Femur (tissue), 1 donor: ENCODE measurements at places on chromosomes 13 and 19.
A peak's percentile ranks its signal among the peaks of the same experiment; 100 is the strongest.

GRCh38 chr13:83798731-83799130 is 83.5 kb downstream of the SLITRK1 start:
- DNase-seq, result no peak

- DNase-seq, result no peak
Measured at GRCh38 chr19:37009871-37010270, 68.4 kb upstream of the ZNF420 start.

DNA sequence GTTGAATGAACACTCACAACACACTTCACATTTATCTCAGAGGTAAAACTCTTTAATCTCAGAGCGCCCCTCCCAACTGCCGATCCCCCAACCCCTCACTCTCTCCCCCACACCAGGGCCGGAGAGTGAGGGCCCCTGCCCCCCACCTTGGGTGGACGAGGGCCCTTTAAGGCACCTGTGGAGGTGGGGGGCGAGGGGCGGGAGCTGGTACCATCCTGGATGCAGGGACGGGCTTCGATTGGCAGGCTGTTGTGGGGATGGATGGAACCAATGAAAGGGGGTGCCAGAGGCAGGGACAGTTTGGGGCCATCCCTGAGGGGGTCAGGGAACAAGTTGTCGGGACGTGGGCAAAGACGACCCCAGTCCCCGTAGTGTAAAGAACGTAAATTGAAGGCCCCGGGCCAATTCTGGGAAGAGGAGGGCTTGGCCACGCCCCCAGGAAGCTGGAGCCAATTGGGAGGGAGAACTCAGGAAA is 1.7 kb upstream of the PNKP start:
- no peak for DNase-seq

DNA sequence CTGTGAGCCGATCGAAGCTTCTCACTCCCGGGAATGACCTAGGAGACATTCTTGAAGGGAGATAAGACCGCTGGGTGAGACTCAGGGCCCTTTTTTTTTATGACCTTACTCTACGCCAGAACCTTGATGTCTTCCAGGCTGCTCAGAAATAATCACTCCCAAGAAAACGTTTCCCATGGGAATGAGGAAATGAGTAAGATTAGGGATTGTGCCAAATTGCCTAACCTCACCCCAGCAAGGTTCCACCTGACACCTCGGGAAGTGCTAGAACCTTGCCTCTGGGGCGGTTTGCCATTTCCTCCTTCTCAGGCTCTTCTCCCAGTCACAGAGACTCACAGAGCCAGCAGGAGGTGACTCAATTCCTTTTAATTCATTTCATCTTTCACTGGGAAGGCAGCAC is 2.3 kb downstream of the SLC46A3 start:
- DNase-seq, result no peak

- DNase-seq, result peak; percentile 19
Measured at GRCh38 chr19:2611483-2612464, 90.7 kb downstream of the GNG7 start.

GRCh38 chr19:2171349-2172145 is 7.8 kb downstream of the DOT1L start:
- DNase-seq, result peak; percentile 52

DNA sequence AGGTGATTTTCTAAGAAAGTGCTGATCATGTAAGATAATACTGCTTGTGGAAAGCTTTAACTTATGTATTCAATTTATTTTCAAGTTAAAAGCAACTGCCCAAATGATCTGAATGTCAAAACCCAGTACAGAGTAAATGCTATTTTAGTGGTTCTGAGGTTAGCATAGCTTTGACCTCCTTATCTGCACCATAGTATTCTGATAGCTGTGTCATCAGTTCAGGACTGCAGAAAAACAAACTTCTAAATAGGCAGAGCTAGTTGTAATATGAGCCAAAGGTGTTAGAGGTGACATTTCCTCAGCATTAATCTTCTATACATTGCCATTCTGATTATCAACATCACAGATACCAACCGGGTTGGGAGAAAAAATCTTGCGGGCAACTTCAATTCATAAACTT is 758.7 kb downstream of the SLITRK5 start:
- DNase-seq, result no peak

DNA sequence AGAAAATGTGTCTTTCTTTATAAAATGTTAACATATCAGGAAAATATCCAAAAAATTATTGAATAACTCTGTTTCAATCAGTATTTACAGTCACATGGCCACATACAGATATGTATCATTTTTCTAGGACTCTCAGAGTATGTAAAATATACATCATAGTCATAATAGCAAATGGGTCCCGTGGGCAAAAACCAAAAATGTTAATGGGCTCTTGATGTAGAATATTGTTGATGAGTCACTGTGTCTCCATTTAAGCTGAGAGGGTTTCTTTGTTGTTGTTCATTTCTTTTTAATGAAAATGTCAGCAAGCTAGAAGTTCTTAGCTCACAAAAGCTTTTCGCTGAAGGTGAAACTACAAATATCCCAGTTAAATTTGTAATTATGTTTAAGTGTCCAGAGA is 1713.1 kb upstream of the PCDH20 start:
- no peak for DNase-seq

- no peak for DNase-seq
Measured at GRCh38 chr13:27968316-27969081, 616 bp downstream of the CDX2 start.

- DNase-seq, result peak; percentile 90
Measured at GRCh38 chr19:39328046-39328705, 7.5 kb upstream of the LRFN1 start.

- DNase-seq, result peak; percentile 38
Measured at GRCh38 chr19:17025991-17026658, 485 bp downstream of the CPAMD8 start.

DNA sequence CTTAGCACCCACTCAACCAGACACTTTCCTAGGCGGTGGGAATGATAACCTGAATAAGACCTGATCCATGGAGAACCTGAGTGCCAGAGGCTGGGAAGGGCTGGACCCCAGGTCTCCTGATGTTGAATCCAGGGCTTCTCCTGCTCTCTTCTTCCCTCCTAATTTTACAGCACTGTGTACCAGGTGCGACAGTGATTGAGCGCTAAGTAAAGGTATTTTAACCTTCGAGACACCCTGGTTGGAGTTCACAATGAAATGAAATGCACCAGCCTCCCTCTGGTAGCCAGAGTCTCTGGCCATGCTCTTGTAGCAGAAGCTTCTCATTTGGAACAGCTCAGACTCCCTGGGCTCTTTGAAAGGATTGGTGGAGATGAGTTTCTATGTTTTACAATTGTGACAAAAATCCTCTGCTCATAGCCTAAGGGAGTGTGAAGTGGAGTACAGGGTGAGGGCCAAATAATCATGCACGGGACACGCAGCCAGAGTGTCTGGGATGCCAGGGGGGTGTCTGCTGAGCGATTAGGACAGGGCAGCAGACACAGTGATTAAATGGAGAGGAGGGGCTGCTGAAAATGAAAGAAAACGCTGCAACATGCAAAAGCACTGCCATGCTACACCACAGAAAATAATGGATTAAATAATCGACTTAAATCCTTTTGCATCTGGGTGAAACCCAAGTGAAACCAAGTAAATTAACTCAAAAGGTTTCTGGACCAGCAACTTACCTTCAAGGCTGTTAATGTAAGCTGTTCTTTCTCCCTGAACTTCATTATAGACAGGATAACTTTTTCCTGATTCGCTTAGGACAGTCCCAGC is 83.8 kb downstream of the FAM216B start:
- no peak for DNase-seq

DNA sequence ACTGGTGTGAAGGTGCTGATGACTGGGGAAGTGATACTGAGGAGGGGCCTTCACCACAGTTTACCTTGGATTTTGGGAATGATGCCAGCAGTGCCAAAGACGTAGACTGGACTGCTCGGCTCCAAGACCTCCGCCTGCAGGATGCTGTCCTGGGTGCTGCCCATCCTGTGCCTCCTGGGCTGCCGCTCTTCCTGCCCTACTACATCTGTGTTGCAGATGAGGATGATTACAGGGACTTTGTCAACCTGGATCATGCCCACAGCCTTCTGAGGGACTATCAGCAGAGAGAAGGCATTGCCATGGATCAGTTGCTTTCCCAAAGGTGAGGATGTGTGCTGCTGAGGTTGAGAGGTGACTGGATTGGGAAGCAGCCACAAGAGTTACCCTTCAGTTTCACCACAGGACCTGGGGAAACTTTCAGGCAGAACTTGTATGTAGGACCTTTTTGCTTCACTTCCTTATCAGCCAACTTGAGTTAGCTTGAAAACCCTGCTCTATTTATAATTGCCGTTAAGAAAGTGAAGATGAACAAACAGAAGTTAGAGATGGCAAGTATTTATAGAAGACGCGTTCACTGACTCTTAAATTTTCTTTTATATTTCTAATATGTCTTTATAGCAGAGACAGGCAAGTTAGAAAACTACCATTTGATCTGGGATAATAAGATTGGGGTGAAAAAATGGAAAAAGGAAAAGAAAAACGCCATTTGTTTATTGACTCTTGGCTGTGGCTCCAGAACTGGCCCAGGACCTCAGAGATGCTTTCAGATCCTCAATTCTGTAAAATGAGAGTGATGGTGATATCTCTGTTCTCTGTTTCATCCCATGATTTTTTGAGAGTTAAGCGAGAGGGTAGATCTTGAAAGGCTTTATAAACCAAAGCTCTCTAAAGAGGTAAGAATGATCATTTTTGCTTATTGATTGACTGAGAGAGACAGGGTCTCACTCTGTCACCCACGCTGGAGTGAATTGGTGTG is 5.3 kb downstream of the PDCD2L start:
- no peak for DNase-seq

DNA sequence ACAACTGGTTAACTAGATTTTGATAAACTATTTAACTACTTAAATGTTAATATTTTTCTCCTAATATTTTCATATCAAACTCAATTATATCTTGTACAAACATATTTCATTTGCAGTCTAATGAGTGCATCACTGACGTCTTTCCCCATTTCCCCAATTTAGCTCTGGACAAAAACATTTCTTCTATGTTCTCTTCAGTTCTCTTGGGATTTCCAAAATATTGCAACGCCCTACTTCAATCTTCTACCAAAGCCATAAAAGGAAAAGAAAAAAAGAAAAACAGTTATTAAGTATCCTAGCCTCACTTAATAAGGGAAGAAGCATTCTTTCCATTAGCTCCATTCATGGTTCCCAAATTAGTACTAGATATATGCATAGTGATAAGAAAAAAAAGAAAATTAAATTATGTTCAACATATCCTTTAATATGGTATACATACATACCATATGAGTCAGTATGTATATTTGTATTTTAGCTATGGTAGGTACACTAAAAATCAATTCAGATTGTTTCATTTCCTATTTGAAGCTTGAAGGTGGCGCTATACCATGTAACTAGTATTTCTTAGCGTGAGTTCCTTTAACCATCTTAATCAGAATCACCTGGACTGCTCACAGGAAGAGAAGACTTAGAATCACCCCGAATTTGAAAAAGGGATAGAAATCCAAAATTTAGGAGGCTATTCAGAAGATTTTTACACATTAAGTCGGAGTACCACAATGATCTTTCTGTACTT is 9.9 kb downstream of the FBXL3 start:
- no peak for DNase-seq
